ENCODE measurements at places on chromosomes 3 and 15. TPM values are rescaled to one million over a fixed set of nuclear protein-coding genes. Genes with fewer than 3 reads are reported as not detected.

The C2CD4A gene
- total RNA-seq, result under 0.01 TPM

GRCh38 chr3:140062461-140062860, 127.5 kb downstream of the CLSTN2 start:
- DNase-seq, result no peak

GRCh38 chr3:72862314-72863090, 14.3 kb upstream of the SHQ1 start:
- no peak for DNase-seq

The FOXL2 gene
- total RNA-seq, result under 0.01 TPM

DNA sequence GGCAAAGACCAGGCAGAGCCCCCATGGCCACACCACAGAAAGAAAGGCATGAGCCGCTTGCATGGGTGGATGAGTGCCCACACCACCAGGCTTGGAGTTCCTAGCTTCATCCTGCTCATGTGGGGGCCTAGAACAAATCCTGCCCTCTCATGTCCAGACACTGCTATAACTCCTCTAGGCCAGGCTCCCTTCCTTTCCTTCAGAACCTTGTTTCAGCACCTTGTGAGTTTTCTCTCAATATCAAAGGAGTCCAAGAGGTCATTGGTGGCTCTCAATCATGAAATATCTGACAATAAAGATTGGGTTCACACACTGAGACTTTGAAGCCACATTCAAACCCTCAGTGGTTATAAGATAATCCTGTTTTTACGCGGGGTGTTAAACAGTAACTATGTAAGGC, 12.7 kb downstream of the SLC6A20 start:
- no peak for DNase-seq

GRCh38 chr15:70826634-70827033, 27.3 kb downstream of the LARP6 start:
- no peak for DNase-seq

GRCh38 chr3:73547427-73548248, 77.1 kb downstream of the PDZRN3 start:
- no peak for DNase-seq

DNA sequence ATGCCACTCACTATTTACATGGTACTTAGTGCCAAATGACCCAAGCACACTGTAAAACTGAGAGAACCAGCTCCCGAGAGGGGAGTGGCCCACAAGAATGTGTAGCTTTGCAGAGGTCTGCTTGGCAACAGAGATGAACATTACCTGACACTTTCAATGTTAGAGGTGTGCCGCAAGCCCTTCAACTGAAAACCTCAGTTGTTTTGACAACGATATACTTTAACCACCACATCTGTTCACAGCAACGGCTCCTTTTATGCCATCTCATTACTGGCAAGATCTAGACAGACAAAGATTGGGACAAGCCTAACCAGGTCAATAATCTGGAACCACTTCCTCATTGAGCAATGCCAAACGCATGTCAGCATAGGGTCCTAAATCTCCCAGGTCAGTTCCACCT, 23.7 kb downstream of the NEK10 start:
- DNase-seq, result no peak

The CSPG5 gene
- 115 TPM for total RNA-seq

The SIDT1 gene
- total RNA-seq, result 8.2 TPM

GRCh38 chr3:55164191-55164590, 236.3 kb upstream of the LRTM1 start:
- DNase-seq, result no peak

The IGSF10 gene
- total RNA-seq, result 0.82 TPM

DNA sequence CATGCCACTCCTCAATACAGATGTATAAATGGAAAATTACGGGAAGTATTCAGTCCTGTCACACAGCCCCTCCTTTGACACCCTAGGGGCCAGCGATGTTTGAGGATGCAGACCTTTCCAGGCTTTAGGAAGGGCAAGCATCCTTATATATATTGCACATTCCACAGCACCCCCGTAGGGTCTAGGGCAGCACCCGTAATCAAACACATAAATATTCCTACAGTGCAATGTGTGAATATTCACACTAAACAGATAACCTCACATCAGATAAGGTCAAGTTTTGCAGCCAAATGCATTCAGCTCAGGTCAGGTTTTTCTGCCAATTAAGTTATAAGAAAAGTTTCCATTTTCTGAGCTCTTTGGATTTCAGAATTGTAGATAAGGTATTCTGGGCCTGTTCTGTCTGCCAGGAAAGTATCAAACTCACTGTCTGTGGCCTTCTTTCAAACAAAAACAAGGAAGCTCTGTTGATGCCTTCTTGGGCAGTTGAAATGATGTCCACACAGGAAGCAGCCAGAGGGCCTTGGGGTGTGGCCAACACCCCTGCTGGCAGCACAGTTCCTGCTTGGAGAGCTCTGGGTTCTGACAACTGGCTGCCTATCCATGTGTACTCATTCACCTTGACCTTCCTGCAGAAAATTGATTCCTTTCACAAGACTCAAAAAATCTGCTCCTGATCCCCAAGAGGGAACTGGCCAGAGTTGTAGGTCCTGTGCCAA, 427.0 kb downstream of the NTRK3 start:
- DNase-seq, result no peak
